ENCODE measurements at places on chromosomes 3 and 15.

DNA sequence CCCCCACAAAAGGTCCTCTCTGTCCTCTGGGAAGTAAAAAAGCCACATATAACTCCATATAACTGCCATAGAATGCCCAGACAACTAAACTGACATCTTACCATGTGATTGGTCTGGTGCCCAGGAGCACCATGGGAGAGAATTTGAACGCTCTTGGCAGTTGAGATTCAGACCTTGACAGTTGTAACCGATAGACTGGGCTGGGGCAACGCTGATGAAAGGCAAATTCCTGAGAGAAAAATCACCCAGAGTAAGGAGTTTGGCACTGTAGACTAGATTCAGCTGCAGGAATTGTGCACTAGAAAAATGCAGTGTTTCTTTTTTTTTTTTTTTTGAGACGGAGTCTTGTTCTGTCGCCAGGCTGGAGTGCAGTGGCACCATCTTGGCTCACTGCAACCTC, 240.5 kb downstream of the SOX2 start:
- DNase-seq = no peak

DNA sequence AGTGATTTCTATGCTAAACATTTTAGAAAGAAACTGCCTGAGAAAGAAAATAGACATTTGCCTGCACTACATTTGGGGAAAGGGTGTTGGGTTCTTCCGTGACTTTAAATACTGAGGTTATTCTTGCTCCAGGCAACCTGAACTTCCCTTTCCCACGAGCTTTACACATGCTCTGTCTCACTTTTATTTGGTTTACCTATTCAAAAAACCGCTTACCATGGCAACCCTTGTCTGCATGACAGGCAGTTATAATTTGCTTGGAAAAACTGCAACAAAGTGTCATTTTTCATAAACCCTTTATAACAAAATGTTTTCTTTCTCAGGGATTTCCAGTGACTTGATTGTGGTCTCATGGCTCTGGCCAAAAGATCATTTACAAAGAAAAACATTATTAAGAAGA, 416.3 kb upstream of the MEIS2 start:
- no peak for DNase-seq

DNA sequence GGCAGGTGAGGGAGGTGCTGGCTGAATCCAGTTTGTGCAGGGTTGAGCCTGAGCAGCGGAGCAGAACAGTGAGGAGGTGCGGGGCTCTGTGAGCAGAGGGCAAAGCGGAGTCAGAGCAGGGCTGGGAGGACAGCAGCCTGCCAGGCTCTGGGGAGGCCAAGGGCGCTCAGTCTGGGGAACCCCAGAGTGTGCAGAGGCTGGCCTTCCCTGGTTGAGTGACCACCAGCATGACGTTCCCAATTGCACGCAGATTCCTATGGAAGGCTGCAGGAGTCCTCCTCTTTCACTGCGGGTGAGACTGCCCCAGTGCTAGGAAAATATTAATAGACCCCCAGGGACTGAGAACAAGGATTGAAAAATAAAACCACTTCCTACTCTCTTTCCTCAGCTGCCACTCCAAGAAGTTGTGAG, 13.2 kb downstream of the MRAS start:
- no peak for DNase-seq

DNA sequence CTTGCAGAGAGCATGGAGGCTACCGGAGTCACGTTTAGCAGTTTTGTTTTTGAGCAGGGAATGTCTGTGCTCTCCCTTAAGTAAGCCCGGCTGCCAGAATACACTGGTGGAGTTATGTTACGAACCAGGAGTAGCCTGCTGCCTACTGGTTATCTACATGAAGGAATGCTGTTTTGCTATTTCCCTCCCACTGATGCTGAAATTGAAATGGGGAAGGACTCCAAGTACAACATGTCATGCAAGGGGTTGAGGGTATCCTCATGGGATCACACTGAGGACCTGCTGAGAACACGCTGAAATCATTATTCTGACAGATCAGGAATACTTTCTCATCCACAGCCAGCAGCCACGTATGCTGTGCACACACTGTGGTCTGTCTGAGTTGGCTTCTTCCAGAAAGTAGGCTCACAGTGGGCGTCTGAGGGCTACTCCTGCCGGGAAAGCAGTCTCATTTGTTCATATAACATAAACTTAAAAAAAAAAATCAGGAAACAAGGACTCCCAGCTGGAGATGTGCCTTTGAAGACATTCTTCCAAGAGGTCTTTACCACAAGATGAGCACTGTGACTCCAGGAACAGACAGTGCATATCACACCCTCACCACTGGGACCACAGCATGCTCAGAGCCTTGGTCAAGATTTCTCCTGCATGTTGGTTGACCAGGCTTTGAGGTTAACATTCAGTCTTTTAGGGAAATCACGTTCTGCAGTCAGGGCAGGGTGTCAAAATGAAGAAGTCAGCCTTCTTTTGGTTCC, 300.4 kb upstream of the RASGRP1 start:
- no peak for DNase-seq

GRCh38 chr3:133038731-133039375, 662 bp downstream of the TMEM108 start:
- peak; percentile 4 for DNase-seq

GRCh38 chr3:71111784-71112440, 471.6 kb downstream of the FOXP1 start:
- peak; percentile 93 for DNase-seq

DNA sequence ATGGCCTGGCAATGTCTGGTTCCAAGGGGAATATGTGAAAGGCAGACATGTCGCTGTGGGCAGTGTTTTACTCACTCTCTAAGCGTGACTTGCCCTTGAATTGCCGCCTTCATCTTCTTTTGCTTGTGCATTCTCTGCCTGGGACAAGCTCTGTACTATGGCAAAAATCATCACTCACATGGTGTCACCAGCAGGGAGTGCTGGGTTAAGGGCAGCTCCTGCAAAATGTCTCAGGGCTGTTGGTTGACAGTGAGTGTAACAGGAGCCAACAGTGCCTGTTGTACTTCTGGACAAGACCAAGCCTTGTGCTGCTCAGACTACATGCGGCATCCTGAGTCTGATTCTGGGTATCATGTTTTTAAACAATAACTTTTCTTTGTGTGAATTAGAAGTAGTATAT, 45.3 kb upstream of the KY start:
- DNase-seq = no peak

DNA sequence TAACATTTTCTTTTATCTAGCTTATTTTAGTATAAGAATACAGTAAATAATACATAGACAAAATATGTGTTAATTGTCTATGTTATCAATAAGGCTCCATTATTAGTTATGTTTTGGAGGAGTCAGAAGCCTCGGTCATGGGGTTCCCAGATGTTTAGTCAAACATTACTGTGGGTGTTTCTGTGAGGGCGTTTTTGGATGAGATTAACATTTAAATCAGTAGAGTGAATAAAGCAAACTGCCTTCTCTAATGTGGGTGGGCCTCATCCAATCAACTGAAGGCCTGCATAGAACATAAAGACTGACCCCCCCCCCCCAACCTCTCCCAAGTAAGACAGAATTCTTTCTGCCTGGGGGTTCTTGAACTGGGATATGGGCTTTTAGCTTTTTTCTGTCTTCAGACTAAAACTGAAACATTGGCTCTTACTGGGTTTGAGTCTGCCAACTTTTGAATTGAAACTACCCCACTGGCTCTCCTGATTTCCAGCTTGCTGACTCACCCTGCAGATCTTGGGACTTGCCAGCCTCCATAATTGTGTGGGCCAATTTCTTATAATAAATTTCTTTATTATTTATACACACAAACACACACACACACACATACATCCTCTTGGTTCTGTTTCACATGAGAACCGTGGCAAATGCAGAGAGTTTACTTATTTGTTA, 192.0 kb downstream of the TPRG1 start:
- no peak for DNase-seq

- no peak for DNase-seq
Observed at GRCh38 chr3:127722091-127722784, 49.5 kb downstream of the ABTB1 start.

- DNase-seq = no peak
Observed at GRCh38 chr3:52372822-52373504, 56.8 kb downstream of the DNAH1 start.

GRCh38 chr3:172039436-172040077, at the start of gene FNDC3B:
TSS of gene FNDC3B (plus strand) at chr3:172039578. CDS start at chr3:172112480, 72,902 bp downstream.
- peak; percentile 96 for DNase-seq

GRCh38 chr15:47762621-47763020, 45.3 kb downstream of the SEMA6D start:
- DNase-seq = no peak

- no peak for DNase-seq
Observed at GRCh38 chr3:64209866-64210621, 15.2 kb downstream of the PRICKLE2 start.

DNA sequence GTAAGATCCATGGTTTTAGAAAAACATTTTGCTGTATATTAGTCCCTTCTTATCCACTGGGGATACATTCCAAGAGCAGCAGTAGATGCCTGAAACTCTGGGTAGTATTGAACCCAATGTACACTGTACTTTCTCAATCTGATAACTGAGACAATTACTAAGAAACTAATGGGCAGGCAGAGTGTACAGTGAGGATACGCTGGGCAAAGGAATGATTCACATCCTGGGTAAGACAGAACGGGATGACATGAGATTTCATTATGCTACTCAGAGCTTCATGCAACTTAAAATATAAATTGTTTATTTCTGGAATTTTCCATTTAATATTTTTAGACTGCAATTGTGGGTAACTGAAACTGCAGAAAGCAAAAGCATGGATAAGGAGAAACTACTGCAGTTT, 46.2 kb upstream of the TEX55 start:
- no peak for DNase-seq

DNA sequence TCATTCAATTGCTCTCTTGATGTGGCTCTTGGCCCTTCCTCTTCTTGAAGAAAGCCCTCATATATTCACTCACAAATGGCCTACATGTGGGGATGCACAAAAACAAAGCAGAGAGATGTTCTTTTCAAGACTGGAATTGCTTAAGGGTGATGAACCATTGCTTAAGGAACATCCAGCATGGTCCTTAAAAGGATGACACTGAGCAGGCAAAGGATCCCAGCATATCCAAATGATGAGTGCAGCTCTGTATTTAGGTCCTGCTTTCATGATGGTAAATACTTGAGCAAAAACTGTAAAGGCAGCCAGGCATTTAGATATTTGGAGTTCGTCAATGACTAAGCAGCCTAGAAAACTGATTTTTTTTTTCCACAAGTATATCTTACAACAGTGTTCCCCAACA, 173.8 kb upstream of the ARRDC4 start:
- no peak for DNase-seq

GRCh38 chr3:125136515-125136914, 76.0 kb downstream of the SLC12A8 start:
- no peak for DNase-seq

- peak; percentile 44 for DNase-seq
Observed at GRCh38 chr3:146464005-146464595, 5.3 kb downstream of the PLSCR2 start.

DNA sequence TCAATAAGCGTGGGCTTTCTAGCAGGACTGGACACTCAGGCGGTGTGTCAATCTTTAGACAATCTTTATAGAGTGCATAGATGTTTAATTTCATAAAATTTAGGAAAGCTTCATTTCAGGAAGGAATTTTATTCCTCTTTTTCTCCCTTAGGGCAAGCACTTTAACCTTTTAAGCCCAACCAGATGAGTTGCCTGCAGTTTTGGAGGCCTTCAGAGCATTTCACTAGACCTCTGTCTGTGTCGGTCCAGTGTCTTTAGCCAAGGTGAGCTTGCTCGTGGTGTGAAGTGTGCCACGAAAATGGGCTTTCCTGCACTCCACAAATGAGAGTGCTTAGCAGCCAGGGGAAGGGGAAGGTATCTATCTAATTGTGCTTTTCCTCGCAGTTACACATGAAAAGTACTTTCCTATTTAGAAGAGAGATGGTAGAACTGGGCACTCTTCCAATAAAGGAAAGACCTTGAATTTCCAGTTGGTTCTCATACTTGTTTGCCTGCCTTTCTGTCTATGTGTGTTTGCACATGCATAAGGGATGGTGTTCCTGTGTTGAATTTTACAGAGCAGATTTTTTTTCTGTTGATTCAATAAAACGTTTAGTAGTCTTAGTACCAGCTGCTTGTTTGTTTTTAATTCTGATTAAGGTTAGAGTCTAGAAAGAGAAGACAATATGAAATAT, 53.6 kb downstream of the FEZF2 start:
- peak; percentile 0 for DNase-seq

DNA sequence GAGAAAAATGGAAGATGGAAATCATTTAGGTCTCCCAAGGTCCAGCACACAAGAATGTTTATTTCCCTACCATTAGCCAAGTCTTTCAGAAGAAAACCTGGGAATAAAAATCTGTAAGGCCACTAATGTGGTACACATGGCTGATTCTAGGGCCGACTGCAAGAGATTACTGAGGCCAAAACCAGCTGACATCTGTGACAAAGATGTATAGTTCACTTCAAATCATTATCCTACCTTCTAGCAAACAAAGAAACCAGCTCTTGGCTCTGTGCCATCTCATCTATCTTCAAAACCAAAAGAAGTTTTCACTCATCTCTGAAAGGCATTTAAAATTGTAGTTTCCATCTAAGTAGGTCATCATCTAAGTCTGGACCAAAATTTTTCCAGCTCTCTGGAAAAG, 43.9 kb downstream of the ERC2 start:
- no peak for DNase-seq

GRCh38 chr3:135324301-135324700, 529.2 kb downstream of the EPHB1 start:
- no peak for DNase-seq

GRCh38 chr3:154758109-154758868, 321.8 kb upstream of the MME start:
- peak; percentile 43 for DNase-seq

GRCh38 chr3:52292247-52293065, 4.8 kb downstream of the GLYCTK start:
- DNase-seq = no peak

DNA sequence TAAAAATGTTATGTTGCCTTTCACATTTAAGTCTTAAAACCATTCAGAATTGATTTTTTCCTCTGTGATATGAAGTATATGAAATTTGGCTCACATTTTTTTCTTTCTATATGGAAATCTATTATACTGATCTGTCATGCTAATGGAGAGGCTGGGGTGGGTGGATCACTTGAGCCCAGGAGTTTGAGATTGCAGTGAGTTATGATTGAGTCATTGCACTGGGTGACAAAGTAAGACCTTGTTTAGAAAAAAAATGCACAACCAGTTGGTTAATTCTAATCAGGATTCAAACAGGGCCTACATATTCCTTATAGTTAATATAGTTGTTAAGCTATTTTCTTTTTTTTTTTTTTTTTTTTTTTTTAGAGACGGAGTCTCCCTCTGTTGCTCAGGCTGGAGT, 230.5 kb downstream of the MFSD1 start:
- peak; percentile 38 for DNase-seq

- no peak for DNase-seq
Observed at GRCh38 chr3:142609136-142609535, 12.9 kb downstream of the PLS1 start.

DNA sequence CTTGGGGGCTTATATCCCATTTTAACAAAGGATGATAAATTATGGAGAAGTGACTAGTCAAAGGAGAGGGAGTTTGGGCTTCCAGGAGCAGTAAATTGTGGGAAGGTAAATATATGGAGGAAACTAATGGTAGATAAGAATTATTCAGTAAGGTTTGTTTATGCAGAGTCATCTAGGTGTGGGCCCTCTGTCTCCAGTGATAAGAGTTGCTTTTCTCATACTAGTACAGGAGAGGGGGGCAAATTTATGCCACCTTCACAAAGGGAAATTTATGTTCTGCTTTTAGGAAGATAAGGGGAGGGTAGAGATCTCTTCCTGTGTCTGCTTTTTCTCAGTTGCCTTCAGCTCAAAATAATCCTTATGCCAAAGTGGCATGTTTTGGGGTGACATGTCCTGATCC, 383.7 kb upstream of the PPP2R3A start:
- no peak for DNase-seq

GRCh38 chr3:179450901-179451264, 387 bp downstream of the GNB4 start:
- peak; percentile 46 for DNase-seq

Measured in EL (cell line).